ENCODE measurements at places on chromosomes 7 and 10.

DNA sequence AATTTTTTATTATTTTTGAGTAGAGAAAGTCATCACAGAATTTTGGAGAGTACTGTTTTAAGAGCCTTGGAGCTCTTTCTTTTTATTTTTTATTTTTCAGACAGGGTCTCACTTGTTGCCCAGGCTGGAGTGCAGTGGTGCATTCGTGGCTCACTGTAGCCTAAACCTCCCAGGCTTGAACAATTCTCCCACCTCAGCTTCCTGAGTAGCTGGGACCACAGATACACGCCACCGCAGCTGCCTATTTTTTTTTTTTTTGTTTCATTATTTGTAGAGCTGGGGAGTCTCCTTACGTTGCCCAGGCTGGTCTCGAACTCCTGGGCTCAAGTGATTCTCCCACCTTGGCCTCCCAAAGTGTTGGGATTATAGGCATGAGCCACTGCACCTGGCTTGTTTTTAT is 10.6 kb downstream of the CPA4 start:
- DNase-seq, result no peak

- peak; percentile 15 for DNase-seq
Measured at GRCh38 chr10:43218206-43218950, 48.5 kb downstream of the RASGEF1A start.

GRCh38 chr10:16445770-16446469 is 9.1 kb downstream of the PTER start:
- DNase-seq, result no peak

DNA sequence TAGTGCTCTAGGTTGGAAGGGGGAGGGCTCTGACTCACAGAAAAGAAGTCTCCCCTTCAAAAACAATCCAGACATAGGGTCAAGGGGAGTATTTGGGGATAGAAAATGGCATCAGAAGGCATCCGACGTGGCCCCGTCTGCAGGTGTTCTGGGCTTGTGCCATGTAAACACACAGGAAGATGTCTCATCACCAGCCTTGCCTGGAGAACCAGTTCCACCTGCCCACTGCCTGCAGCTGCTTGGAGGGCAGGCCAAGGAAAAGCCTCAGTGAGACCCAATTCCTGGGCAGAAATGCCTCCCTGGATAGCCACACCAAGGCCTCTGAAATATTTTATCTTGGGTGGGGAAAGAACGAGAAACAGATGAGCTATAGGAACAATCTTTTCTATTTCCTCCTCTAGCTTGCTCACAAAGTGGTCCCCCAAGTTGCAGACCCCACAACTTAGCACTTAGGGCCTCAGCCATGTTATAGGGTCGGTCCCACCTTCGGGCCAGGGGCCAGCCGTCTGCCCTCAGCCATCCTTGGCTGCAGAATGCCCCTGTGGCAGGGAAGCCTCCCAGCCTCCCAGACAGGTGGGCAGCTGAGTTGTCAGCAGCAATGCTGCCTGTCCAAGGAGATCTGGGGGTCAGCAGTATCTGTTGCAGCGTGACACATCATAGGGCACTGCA is 54.3 kb upstream of the ECHDC3 start:
- no peak for DNase-seq

DNA sequence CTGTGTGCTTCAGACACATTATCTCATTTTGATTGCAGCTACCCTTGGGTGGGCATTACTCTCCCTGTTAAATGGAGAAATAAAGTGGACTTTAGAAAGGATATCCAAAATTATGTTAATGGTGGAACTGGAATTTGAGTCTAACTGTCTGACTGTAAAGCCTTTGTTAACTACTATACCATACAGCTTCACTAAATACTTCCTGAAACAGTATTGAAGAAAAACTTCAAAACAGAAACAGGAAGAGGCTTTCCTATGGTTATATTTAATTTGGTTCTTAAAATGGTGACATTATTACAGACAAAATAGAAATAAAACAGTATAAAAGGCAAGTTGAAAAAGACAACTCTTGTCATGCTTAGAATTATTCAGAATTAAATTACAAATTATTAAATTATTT is 25.0 kb downstream of the SPAG6 start:
- DNase-seq, result no peak

DNA sequence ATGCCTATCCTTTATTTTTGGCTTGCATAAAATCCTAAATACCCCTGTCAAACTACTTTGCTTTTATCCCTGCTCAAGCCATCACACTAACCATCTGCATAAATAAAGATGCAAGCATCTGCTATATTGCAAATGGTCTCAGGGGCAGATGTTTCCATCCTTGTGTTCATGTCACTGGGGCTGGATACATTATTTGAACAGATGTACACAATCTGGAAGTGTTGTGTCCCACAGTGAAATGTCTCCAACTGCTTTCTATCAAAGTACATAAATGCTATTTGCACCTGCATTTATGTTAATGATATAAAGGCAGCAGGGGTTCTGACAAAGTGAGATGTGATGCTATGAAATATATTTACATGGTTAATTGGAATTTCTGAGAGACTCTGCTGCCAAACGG is 163.1 kb downstream of the ZNF438 start:
- no peak for DNase-seq

- DNase-seq, result no peak
Measured at GRCh38 chr7:95736635-95737034, 35.7 kb upstream of the DYNC1I1 start.

All from fibroblast of skin of scalp (primary cell).